ENCODE measurements at places on chromosomes 4 and X.

DNA sequence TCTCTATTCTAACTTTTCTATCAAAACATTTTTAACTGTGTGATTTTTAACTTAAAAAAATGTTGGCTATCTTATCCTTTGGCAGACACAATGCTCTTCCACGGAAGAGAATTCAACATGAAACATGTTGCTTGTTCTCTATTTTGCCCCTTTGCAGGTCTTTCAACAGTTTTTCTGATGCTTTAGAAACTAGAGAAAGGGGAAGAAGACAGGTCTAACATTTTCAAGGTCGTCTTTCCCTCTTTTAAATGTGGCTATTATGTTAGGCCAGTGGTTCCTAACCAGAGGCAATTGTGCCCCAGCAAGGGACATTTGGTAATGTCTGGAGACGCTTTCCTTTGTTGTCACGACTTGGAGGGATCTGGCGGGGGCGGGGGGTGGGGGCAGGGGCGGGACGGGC lies 95.0 kb downstream of the SH3KBP1 start:
- DNase-seq = no peak

DNA sequence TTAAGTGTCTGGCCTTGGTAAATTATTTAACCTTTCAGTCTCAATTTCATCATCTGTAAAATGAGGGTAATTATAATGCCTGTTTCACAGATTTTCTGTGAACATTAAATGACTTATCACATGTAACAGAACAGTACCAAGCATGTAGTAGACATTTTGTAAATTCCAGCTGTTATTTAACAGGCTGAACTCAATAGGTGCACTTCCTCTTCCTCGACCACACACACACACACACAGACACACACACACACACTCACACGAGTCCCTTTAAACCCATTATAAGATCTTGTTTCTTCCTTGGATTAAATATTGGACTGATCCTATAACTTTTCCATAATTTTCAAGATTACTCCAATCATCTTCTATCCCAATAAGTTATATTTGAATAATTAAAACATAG lies 53.4 kb upstream of the COL25A1 start:
- no peak for DNase-seq

DNA sequence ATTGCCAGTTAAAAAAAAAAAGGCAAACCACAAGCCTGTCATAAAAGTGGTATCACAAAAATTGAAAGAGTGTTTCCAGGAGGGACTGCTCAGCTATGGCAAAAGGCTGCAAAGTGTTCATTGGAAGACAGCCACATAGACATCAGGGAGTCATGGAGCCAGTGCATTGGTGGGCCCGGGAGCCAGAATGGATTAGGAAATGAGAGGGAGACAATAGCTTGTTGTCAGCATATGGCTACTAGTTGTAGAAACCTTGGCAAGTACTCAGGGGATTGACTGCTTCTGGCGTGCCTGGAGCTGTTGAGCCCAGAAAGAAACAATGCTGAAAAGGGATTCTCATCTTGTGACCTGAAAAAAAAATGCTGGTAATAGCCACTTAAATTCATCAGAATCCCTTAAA lies 5.0 kb downstream of the GAR1 start:
- DNase-seq = no peak

GRCh38 chr4:174259580-174259979 lies 23.9 kb downstream of the FBXO8 start:
- no peak for DNase-seq

GRCh38 chrX:43666311-43666912 lies 10.3 kb downstream of the MAOA start:
- DNase-seq = no peak

- DNase-seq = no peak
Measured at GRCh38 chrX:13985697-13986435, 43.8 kb downstream of the GEMIN8 start.

GRCh38 chr4:42302348-42302747 lies 94.9 kb upstream of the SHISA3 start:
- DNase-seq = no peak

DNA sequence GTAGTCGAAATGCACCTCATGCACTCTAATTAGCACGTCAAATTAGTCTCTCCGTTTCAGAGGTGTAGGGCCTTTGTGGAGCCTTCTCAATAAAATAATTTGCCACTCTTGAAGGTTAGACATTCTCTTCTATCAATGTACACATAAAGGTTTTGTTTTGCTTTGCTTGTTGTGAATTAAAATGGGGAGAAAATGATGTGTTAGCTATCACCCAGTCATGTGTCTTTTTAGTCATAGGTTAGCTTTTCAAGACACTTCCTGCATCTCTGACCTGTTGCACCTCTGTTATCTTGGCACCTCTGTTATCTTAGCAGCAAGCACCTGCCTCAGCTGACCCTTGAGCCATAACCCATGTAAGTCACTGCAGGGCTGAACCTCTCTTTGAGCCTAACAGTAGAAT lies 936 bp downstream of the TMEM144 start:
- DNase-seq = no peak

GRCh38 chrX:36867143-36867542 lies 141.0 kb upstream of the FAM47C start:
- no peak for DNase-seq

GRCh38 chr4:85419103-85419502 lies 55.8 kb upstream of the ARHGAP24 start:
- no peak for DNase-seq
